ENCODE measurements at places on chromosomes 1 and 21. TPM values are rescaled to one million over a fixed set of nuclear protein-coding genes. Genes with fewer than 3 reads are reported as not detected.

The HRNR gene
- total RNA-seq = not detected

The C8B gene
- not detected for total RNA-seq

The GPR3 gene
- 0.19 TPM for total RNA-seq

The KCNE2 gene
- total RNA-seq = not detected

The FCRL4 gene
- not detected for total RNA-seq

Data from bladder microvascular endothelial cell (primary cell).